ENCODE measurements at places on chromosomes 7 and 10.

- DNase-seq = no peak
Measured at GRCh38 chr7:120486164-120486563, 213.2 kb downstream of the KCND2 start.

DNA sequence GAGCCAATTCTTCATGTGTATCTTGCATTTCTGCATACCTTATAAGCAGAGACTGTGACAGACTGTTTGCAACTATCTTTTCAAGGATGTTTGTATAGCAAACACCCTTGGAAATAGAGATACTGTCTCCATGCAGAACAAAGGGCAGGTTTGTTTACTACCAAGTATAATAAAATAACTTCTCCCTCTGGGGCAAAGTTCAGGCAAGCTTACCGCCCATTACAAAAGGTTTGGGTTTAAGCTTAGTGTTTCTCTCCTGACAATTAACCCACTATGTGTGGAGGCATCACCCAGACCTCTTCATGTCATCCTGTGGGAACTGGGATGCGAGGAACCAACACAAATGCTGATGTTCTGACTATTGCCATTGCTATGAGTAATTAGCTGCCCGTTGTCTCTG lies 479.1 kb upstream of the ZMIZ1 start:
- no peak for DNase-seq

DNA sequence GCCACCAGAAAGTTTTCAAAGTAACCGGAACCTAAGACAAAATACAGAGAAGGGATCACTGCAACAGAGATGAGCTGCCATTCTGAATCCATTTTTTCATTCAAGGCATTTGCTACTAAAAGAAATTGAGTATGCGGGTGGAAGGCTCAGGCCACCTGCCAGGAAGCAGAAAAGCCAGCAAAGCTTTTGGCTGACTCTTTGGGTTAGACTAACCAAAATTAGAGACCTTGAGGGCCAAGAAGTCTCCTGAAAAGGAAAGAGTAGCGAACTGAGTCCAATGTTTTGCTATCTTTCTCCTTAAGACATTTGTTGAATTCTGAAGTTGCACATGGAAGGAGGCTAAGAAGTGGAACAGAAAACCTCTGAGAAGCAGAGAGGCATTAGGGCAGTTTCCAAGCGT lies 79.0 kb downstream of the FAS start:
- no peak for DNase-seq

DNA sequence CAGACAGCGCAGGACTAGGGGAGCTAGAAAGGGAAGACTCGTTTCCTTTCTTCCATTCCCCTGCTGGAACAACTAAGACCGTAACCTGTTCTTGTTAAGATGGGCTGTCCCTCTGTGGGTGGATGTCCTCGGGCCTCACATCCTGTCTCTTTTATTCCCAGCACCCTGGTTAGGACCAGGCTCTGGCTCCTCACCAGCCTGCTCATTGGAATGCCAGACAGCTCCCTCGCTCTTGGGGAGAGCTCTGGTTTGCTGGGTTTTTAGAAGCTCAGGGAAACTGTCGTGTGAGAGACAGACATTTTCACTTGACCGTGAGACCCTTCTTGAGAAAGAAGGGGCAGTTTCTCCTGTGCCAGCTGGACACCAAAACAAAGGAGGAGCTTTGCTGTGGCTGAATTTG lies 58.1 kb upstream of the HABP2 start:
- no peak for DNase-seq

- DNase-seq = no peak
Measured at GRCh38 chr7:155733582-155734444, 78.5 kb downstream of the SHH start.

GRCh38 chr10:22483132-22483531 lies 137.8 kb downstream of the SPAG6 start:
- no peak for DNase-seq

DNA sequence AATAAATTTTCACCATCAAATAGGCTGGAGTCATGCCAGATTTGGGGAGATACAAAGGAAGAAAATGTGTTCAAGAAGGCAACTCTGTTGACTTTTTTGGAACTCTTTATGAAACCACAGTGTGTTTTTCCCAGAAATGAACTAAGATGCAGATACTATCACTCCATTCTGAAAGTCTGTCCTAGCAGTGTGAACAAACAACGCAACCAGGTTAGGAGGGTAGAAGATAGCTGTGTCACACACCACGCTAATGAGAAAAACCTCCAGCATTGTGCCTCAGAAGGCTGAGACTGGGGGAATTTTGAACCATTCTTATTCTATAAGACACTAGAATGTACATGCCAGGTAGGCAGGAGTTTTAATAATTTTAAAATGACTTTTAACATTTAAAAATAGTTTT lies 15.9 kb upstream of the ATP6V0A4 start:
- no peak for DNase-seq

DNA sequence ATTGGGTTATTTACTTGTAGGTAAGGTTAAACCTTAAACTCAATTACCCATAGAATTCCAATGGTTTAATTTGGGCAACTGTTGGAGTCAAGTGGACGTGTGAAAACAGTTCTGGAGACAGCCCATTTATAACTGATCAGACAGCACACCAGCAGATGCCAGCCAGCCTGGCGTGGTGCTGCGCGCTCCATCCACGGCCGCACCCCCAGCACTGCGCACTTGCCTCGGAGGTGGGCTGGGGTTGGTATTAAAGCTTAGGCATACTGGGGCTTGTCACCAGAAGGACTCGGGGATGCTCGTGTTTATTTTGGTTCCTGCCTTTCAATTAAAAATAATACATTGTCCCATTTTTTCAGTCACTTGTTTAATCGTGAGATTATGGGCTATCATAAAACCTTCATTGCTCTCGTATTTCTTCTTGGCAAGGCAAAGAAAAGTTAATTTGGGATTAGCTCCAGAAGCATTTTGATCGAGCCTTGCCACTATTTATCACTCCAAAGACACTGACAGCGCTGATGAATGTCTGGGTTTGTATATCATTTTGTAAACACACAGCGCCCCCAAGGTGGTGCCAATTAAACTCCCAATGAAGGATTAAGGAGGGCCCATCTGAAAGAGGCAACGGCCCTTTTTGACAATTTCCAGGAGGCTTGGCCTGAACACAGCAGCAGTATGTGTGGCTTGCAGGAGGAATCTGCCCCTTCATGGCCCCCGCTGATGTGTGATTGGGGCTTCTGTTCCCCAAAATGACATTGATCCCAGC lies 204.5 kb upstream of the CXCL12 start:
- no peak for DNase-seq

GRCh38 chr7:99768471-99768870 lies 15.5 kb downstream of the CYP3A4 start:
- DNase-seq = no peak

DNA sequence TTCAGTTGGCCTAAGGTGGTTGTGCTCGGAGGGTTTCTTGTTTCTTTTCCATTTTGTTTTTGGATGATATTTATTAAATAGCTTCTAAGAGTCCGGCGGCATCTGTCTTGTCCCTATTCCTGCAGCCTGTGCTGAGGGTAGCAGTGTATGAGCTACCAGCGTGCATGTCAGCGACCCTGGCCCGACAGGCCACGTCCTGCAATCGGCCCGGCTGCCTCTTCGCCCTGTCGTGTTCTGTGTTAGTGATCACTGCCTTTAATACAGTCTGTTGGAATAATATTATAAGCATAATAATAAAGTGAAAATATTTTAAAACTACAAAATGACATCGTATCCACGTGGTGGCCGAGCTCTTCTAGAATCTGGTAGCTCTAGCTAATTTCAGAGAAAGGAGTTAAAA lies 20.4 kb downstream of the GATA3 start:
- no peak for DNase-seq

- DNase-seq = no peak
Measured at GRCh38 chr10:8095959-8096358, 41.5 kb downstream of the GATA3 start.

- no peak for DNase-seq
Measured at GRCh38 chr7:113636727-113637421, 281.9 kb downstream of the PPP1R3A start.

GRCh38 chr7:139597028-139597427 lies 73.5 kb downstream of the CLEC2L start:
- no peak for DNase-seq

GRCh38 chr10:99235658-99236626 lies at the start of gene HPSE2:
HPSE2 (minus strand) TSS chr10:99235852.
- no peak for DNase-seq

DNA sequence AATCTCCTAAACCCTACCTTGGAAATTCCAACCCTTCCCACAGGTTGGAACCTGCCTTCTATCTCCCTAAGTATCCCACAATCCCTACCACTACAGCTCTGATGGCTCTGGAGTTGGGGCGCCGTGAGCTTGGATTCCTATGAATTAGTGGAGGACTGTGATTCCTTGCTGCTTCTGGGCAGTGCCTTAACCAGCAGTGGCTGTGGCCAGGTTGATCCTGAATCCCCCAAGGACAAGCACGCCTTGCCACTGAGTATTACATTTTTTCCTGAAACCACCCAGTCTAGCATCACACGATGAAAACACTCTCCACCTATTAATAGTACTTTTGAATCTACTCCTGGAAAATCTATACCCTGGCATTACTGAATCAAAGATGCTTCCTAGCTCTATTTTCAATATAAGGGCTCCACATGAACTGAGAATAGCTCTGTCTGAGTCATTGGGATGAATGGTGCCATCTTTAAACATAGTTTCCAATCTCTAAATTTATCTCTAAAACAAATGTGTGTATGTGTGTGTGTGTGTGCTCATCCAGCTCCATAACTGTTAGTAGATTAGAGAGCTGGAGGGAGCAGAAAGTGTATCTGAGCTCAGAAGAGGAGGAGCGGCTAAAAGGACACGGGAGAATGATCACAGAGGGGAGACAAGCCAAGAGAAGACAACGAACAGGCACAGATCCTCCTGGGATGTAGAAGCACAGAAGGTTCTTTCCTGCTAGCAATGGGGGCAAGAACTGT lies 11.9 kb upstream of the INPP5F start:
- DNase-seq = no peak

GRCh38 chr10:97234400-97234799 lies 48.6 kb upstream of the SLIT1 start:
- no peak for DNase-seq

DNA sequence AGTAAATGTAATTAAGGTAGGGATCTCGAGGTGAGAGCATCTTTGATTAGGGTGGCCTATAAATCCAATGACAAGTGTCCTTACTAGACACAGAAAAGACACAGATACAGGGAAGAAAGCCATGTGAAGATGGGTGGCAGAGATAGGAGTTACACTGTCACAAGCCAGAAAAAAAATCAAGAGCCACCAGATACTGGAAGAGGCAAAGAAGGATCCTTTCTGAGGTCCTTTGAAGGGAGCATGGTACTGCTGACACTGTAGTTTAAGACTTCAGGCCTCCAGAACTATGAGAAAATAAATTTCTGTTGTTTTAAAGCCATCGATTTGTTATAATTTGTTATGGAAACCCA lies 56.6 kb downstream of the MKLN1 start:
- DNase-seq = no peak

- DNase-seq = no peak
Measured at GRCh38 chr10:70053841-70054288, 1.2 kb downstream of the MACROH2A2 start.

GRCh38 chr10:121064491-121064890 lies 213.3 kb downstream of the WDR11 start:
- no peak for DNase-seq

- DNase-seq = no peak
Measured at GRCh38 chr7:50558294-50559053, 6.7 kb downstream of the DDC start.

DNA sequence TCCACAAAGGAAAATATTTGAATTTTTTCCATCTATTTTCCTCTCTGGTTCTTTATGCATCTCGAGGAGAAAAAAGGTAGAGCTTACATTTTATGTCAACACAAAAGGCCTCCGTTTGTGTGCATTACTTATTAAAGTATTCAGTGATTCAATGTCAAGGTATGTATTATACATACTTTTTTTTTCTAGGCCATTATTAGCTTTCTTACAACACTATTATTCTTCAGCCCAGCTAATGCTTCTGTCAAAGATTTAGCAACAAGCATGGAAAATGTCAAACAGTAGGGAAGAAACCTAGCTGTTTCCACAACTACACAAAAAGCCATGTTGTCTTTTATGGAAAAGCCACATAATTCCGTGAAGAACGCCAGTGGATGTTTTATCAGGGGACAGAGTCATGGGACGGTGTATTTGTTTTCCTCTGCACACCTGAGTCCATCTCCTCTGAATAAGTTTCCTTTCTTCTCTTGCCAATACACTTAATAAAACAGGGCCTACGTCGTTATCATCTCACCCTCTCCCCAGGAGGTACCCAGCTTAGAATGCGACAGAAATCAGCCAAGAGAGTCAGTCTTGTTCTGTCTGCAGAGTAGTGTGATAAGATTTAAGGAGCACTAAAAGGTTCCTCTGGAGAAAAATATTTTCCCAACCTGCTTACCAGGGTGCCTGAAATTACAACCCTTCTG lies 209.7 kb upstream of the AUTS2 start:
- no peak for DNase-seq

GRCh38 chr10:28480628-28480965 lies 52.3 kb upstream of the WAC start:
- no peak for DNase-seq

GRCh38 chr7:121605317-121605680 lies 209.2 kb upstream of the FAM3C start:
- no peak for DNase-seq

GRCh38 chr10:7513936-7514335 lies 103.1 kb upstream of the SFMBT2 start:
- DNase-seq = no peak

- no peak for DNase-seq
Measured at GRCh38 chr10:29473087-29473356, 161.7 kb downstream of the SVIL start.

DNA sequence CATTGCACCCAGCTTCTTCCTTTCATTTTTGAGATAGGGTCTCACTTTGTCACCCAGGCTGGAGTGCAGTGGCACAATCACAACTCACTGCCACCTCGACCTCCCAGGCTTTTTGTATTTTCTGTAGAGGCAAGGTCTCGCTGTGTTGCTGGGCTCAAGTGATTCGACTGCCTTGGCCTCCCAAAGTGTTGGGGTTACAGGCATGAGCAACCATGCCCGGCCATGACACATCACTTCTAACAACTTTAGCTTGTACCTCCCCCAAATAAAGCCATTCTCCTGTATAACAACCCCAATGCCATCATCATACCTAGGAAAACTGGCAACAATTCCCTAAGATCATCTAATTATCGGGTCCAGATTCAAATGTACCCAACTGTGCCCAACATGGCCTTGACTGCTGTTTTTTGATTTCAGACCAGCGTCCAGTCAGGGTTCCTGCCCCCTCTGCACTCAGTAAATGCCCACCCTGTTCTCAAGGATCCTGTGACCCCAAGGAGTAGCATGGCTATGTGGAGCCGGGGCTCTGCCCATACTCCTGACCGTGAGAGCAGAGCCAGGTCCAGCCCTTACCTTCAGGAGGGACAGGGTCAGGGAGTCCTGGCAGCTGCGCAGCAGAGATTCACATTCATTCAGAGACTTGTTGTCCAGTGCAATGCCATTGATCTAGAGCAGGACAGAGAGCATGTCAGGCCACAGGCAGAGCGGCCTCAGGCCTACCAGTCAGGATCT lies 102.6 kb downstream of the DLG5 start:
- DNase-seq = no peak

DNA sequence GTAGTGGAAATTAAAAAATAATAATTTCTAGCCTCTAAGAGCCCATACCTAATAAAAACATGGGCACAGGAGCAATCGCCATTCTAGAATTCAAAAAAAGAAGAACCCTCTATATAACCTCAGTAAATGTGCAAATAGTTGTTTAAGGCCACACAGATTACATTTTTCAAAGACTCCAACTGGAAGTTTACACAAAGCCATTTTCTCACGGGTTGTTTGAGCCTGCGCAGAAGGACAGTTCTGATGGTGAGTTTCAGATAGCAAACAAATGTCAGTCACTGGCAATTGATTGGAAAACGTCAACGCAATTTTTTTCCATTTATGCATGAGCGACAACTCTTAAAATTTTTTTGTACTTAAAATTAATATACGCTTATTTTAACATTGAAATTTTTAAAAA lies 23.0 kb upstream of the ELMO1 start:
- DNase-seq = no peak
